AG04450 (cell line): ENCODE measurements at places on chromosomes 7 and 10. TPM values are rescaled to one million over a fixed set of nuclear protein-coding genes. Genes with fewer than 3 reads are reported as not detected.

GRCh38 chr7:96786261-96786997, 76.8 kb upstream of the SEM1 start:
- no peak for DNase-seq

- DNase-seq: no peak
These were observed 169.9 kb downstream of the SKIDA1 start for GRCh38 chr10:21355591-21356011.

DNA sequence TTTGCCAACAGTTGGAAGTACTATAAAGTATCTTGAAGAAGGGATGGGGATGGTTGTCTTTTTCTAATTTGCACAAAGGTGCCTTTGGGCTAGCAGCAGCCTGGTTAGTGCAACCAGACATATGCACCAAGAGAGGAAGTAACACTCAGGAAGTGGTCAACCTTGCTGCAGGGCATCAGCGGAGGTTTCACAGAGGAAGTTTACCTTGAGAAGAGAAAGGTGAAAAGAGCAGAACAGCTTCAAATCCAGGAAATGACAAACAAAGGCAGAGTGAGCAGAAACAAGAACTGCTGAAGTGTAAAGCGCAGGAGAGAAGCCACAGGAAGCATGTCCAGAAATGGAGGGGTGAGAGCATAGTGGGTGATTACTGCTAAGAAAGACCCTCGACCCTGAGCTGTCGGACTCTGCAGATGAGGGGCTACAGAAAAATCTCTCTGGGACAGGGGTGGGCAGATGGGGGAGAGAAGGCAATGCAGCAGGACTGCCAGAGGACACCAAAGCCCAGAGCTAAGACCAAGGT, 66.9 kb downstream of the STK17A start:
- no peak for DNase-seq

DNA sequence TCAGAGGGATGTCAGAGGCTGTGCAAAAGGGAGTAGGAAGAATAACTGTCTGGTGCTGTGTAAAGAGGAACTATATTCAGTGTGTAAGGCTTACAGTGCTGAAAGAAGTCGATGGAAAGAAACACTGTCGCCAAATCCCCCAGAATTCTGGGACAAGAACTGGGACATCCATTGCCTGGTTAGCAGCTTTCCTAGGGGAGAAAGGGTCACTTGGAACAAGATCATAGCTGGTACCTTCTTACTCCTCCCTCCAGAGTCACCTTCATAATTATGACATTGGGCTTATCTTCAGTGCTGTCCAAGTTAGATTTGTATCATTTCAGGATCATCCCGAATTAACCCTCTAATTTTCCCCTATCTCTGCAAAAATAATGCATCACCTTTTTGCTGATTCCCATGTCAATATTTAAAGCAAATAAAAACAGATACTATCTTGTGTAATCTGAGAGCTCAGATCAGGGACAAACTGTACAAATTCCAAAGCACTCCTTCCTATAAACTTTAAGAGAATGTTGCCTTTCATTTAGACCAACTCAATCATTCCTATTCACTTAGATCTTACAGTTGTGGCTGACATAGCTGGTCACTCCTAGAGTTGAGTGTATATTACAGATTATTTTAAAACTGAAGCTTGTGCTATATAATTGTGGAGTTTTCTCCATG, 96.5 kb downstream of the DNAH11 start:
- DNase-seq: no peak

GRCh38 chr10:77494327-77494726, 143.3 kb downstream of the KCNMA1 start:
- DNase-seq: no peak

The TRIM73 gene
- polyA plus RNA-seq: 0.12 and 0.15 TPM in 2 replicates

The ADAM12 gene
- 6.6 and 8.0 TPM in 2 replicates for polyA plus RNA-seq
